ENCODE measurements at places on chromosomes 3 and 15. TPM values are rescaled to one million over a fixed set of nuclear protein-coding genes. Genes with fewer than 3 reads are reported as not detected.

The CCR3 gene
- not detected for polyA plus RNA-seq

- no peak for DNase-seq
Observed at GRCh38 chr3:194384569-194385001, 14.5 kb downstream of the GP5 start.

GRCh38 chr3:177224414-177224813 is 27.1 kb upstream of the TBL1XR1 start:
- no peak for DNase-seq

DNA sequence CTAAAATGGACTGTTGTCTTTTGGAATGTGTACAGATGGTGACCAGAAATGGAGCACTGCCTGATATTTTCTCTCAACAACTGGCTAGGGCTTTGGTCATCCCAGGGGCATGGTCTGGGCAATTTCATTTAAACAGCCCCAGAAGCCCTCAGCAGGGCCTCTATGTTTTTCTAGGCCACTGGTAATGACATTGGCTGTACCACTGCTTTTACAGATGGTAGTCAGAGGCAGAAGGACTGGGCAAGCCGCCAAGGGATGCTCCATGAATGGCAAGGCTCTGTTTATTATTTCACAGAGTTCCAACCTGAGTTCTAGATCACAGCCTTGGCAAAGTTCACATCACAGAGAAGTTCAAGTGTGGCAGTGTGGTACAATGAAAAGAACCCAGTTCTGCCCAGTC is 37.0 kb upstream of the LMCD1 start:
- no peak for DNase-seq

- DNase-seq, result peak; percentile 22
Observed at GRCh38 chr15:48974882-48975281, 11.2 kb upstream of the SHC4 start.

- no peak for DNase-seq
Observed at GRCh38 chr3:126111566-126112475, 27.9 kb upstream of the SLC41A3 start.

Data from lung (tissue), 17 donors.